ENCODE measurements at places on chromosomes 11 and 22. TPM values are rescaled to one million over a fixed set of nuclear protein-coding genes. Genes with fewer than 3 reads are reported as not detected.

GRCh38 chr11:2701898-2702434, 2.2 kb upstream of the KCNQ1OT1 start:
- H3K4me1 ChIP-seq: no peaks in the 10 kb centered on the region
- DNase-seq: no peak
- H3K27me3 ChIP-seq: no peaks in the 10 kb centered on the region
- no peak overlapping the region for H3K4me3 ChIP-seq

GRCh38 chr11:128261011-128261421, 326.3 kb downstream of the ETS1 start:
- no peak overlapping the region for H3K4me3 ChIP-seq
- DNase-seq: no peak
- no peak overlapping the region for H3K27ac ChIP-seq
- H3K36me3 ChIP-seq: no peaks in the 10 kb centered on the region
- no peaks in the 10 kb centered on the region for H3K27me3 ChIP-seq
- H3K4me1 ChIP-seq: no peaks in the 10 kb centered on the region

- no peak overlapping the region for H3K4me3 ChIP-seq
- H3K27me3 ChIP-seq: no peaks in the 10 kb centered on the region
- no peaks in the 10 kb centered on the region for H3K4me1 ChIP-seq
Measured at GRCh38 chr22:32106930-32107329, 52.2 kb downstream of the C22orf42 start.

GRCh38 chr11:34146411-34146810, 41.0 kb downstream of the NAT10 start:
- H3K27ac ChIP-seq: no peak overlapping the region
- no peaks in the 10 kb centered on the region for H3K36me3 ChIP-seq
- H3K27me3 ChIP-seq: no peaks in the 10 kb centered on the region
- DNase-seq: no peak

- no peak overlapping the region for H3K27ac ChIP-seq
- no peaks in the 10 kb centered on the region for H3K4me1 ChIP-seq
- H3K27me3 ChIP-seq: no peaks in the 10 kb centered on the region
- no peak for DNase-seq
- no peaks in the 10 kb centered on the region for H3K36me3 ChIP-seq
Measured at GRCh38 chr11:76426660-76427059, 18.2 kb upstream of the EMSY start.

GRCh38 chr11:88051396-88051795, 123.8 kb downstream of the RAB38 start:
- no peaks in the 10 kb centered on the region for H3K27me3 ChIP-seq
- H3K4me3 ChIP-seq: no peak overlapping the region
- no peak for DNase-seq
- no peaks in the 10 kb centered on the region for H3K4me1 ChIP-seq
- H3K27ac ChIP-seq: no peak overlapping the region
- no peaks in the 10 kb centered on the region for H3K36me3 ChIP-seq

The ANO5 gene
- 5.8 TPM for total RNA-seq

The CECR2 gene
- 6.3 TPM for total RNA-seq

GRCh38 chr22:46039535-46039934, 62.6 kb upstream of the WNT7B start:
- no peaks in the 10 kb centered on the region for H3K27me3 ChIP-seq
- DNase-seq: no peak
- H3K36me3 ChIP-seq: no peaks in the 10 kb centered on the region
- no peaks in the 10 kb centered on the region for H3K4me1 ChIP-seq

DNA sequence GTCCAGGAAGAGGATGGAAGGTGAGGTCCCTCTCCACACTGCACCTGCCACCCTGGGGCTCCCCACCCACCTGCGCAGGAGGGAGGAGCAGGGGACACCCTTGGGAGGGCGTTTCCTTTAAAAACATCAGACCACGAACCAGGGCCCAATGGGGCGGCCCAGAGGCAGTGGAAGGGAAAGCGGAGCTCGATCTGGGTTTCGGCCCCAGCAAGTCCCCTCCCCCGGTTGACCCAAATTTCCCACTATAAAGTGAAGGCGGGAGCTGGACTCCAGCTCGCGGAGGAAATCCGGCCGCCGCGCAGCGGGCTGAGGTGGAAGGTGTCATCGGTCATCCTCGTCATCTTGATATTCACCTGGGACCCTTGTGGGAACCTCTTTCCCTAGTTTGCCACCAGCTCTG, 99.3 kb downstream of the WNT7B start:
- H3K4me3 ChIP-seq: no peak overlapping the region
- no peaks in the 10 kb centered on the region for H3K36me3 ChIP-seq
- H3K27me3 ChIP-seq: no peaks in the 10 kb centered on the region
- H3K27ac ChIP-seq: no peak overlapping the region

The PANX2 gene
- 0.43 TPM for total RNA-seq

The DRD2 gene
- not detected for total RNA-seq

- H3K4me1 ChIP-seq: no peaks in the 10 kb centered on the region
- H3K27me3 ChIP-seq: no peaks in the 10 kb centered on the region
- H3K4me3 ChIP-seq: no peak overlapping the region
- peak overlapping the region; percentile 49 for H3K27ac ChIP-seq
- no peaks in the 10 kb centered on the region for H3K36me3 ChIP-seq
Measured at GRCh38 chr11:30550022-30550542, 36.1 kb downstream of the MPPED2 start.

GRCh38 chr22:18085188-18085587, 7.4 kb downstream of the PEX26 start:
- no peaks in the 10 kb centered on the region for H3K27me3 ChIP-seq
- no peak overlapping the region for H3K27ac ChIP-seq
- H3K4me3 ChIP-seq: no peak overlapping the region
- no peaks in the 10 kb centered on the region for H3K36me3 ChIP-seq

GRCh38 chr11:2791521-2792380, 92.0 kb upstream of the KCNQ1OT1 start:
- peak; percentile 13 for DNase-seq
- H3K36me3 ChIP-seq: no peaks in the 10 kb centered on the region
- no peaks in the 10 kb centered on the region for H3K4me1 ChIP-seq
- peak overlapping the region; percentile 22 for H3K27ac ChIP-seq

DNA sequence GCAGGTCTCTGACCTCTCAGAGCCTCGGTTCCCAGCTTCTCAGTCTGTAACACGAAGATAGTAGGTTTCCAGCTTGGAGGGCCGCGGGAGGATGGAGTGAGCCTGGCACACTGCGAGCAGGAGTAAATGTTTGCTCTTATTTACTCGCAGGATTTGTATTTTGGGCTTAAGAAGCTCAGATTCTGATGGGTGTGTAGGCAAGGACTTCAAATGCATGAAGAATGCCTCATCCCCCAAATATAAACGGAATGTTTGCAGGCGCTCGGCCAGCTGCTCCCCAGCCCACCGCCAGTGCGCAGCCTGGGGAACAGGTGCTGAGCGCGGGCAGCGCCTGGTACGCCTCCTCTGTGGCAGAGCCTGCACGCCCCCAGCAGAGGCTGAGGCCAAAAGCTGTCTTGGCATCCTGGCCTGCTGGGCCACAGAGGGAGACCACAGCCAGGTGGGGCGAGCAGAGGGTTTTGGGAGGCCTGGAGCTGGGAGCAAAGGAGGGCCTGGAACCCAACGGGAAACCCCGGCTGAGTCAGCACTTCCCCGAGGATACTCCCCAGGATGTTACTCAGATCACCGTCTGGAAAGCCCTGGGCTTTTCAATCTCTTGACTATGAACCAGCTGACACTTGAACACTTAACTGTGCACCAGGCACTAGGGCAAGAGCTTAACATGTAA, 9.4 kb downstream of the EHD1 start:
- DNase-seq: peak; percentile 67
- H3K36me3 ChIP-seq: no peaks in the 10 kb centered on the region
- peaks cover 14% of the 10 kb centered on the region for H3K4me1 ChIP-seq
- no peaks in the 10 kb centered on the region for H3K27me3 ChIP-seq

DNA sequence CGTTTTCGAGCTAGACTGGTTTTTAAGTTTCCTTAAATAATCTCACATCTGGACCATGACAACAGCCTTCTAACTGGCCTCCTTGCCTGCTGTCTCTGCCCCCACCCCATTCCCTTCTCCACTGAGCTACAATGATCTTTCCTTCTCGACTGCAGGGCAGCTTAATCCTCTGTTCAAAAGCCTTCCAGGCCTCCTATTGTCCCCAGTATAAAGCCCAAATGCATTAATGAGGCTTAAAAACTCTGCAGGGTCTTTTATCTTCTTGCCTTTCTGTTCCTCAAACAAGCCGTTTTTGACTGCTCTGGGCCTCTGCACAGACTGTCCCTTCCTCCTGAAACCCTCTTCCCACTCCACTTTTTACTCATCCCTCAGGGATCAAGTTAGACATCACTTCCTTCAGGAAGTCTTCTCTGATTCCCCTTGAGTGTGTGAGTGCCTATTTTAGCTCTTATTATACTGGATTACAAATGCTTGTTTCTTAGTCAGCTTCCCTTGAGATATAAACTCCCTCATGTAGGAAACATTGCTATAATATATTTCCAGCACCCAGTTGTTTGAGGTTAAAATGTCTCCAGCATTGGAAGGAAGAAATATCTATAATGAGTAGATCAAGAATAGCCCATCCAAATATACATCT, 23.6 kb upstream of the PAMR1 start:
- H3K4me1 ChIP-seq: no peaks in the 10 kb centered on the region
- H3K27ac ChIP-seq: no peak overlapping the region
- H3K27me3 ChIP-seq: no peaks in the 10 kb centered on the region

DNA sequence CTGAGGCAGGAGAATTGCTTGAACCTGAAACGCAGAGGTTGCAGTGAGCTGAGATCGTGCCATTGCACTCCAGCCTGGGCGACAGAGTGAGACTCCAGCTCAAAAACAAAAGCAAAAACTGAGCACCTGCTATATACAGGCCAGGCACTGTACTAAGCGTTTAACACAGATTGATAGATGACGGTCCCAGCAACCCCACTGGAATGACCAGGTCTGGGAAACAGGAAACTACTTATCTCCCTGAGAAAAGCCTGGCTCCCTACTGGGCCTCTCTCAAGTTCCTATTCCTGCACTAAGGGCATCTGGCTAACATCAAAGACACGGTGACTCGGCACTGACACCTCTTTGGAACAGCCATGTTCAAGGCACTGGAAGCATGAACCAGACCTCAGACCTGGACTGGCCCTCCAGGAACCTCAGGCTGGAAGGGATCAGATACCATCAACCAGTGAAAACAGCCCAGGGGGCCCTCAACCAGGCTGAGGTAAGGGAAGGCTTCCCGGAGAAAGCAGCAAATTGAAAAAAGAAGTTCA, 16.6 kb downstream of the ARAP1 start:
- H3K4me1 ChIP-seq: no peaks in the 10 kb centered on the region
- DNase-seq: peak; percentile 73
- H3K36me3 ChIP-seq: no peaks in the 10 kb centered on the region
- H3K27me3 ChIP-seq: no peaks in the 10 kb centered on the region
- peak overlapping the region; percentile 46 for H3K27ac ChIP-seq

DNA sequence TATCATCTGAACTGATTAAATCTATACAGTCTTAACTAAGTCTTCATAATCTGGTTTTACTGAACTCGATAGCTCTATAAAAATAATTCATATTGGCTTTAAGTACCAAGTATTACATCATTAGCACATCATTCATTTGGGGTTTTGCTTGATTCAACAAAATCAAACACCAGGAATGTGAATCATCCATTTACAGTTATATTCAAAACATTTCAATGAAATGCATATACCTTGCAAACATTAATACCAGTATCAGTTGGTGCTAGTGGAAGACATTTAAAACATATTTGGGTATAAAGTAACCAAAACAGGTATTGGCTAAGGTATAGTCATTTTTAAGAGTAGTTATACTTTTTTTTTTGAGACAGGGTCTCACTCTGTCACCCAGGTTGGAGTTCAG, 12.2 kb upstream of the CCDC89 start:
- no peak overlapping the region for H3K4me3 ChIP-seq
- no peaks in the 10 kb centered on the region for H3K4me1 ChIP-seq

The GALNT18 gene
- 35.1 TPM for total RNA-seq

DNA sequence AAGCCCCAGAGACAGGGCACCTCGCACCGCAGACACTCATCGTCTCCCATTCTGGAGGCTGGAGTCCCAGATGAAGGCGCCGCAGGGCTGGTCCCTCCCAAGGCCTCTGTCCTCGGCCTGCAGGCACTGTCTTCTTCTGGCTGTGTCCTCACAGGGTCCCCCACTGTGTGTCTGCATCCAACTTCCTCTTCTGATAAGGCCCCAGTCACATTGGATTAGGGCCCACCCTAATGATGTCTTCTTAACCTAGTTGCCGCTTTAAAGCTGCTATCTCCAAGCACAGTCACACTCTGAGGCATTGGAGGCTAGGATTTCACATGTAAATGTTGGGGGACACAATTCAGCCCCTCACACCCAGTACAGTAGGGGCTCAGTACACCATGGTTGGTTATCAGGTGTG, 48.9 kb downstream of the DHCR7 start:
- no peaks in the 10 kb centered on the region for H3K36me3 ChIP-seq
- H3K4me1 ChIP-seq: no peaks in the 10 kb centered on the region
- no peak overlapping the region for H3K27ac ChIP-seq
- H3K27me3 ChIP-seq: no peaks in the 10 kb centered on the region
- H3K4me3 ChIP-seq: no peak overlapping the region

The EFEMP2 gene
- total RNA-seq: 98.4 TPM

The OR52A1 gene
- not detected for total RNA-seq

GRCh38 chr11:55571828-55572227, at the start of gene OR4C16:
TSS of gene OR4C16 (plus strand) at chr11:55572128. CDS start at chr11:55572128, 0 bp downstream.
- H3K4me1 ChIP-seq: no peaks in the 10 kb centered on the region
- H3K27ac ChIP-seq: no peak within 1 kb of the TSS
- H3K4me3 ChIP-seq: no peak within 1 kb of the TSS
- no peaks in the 10 kb centered on the region for H3K27me3 ChIP-seq
- DNase-seq: no peak
- no peaks in the 10 kb centered on the region for H3K36me3 ChIP-seq

- H3K4me3 ChIP-seq: no peak overlapping the region
- DNase-seq: no peak
- H3K27me3 ChIP-seq: no peaks in the 10 kb centered on the region
- H3K36me3 ChIP-seq: no peaks in the 10 kb centered on the region
Measured at GRCh38 chr11:45777127-45777969, 27.6 kb upstream of the SLC35C1 start.

DNA sequence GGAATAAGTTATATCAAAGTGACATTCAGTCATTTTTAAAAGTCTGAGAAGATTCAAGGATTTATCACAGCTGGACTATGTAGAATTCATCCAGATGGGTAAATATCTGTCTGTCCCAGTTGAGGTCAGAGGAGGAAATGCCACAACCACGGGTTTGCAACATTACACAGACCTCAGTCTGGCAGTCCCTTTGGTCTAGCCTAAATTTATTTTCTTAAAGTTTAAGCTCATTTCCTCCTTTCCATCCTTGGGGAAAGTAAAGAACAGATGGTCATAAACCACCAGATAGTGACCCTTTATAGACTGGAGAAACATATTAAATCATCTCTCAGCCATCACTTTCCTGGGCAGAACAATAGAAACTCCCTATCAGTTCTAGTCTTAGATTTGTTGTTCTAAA, 238.4 kb upstream of the DDI1 start:
- H3K36me3 ChIP-seq: no peaks in the 10 kb centered on the region
- no peak overlapping the region for H3K4me3 ChIP-seq
- no peak for DNase-seq
- H3K27ac ChIP-seq: peak overlapping the region; percentile 15
- no peaks in the 10 kb centered on the region for H3K4me1 ChIP-seq

The XKR3 gene
- not detected for total RNA-seq

DNA sequence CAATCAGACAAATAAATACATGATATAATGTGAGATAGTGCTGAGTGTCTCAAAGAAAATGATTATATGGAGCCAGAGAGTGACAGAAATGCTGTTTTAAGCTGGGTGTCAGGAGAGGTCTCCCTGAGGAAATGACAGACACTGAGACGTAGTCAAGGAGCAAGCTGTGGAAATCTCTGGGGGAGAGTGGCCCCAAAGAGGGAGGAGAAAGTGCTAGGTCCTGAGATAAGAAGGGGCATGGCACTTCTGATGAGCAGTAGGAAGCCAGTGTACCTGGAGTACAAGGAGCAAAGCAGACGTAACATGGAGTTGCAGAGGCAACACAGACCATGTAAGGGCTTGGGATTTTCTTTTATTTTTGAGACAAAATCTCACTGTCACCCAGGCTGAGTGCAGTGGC, 38.8 kb downstream of the ZNF202 start:
- no peak for DNase-seq
- no peaks in the 10 kb centered on the region for H3K4me1 ChIP-seq
- H3K4me3 ChIP-seq: no peak overlapping the region
- H3K27ac ChIP-seq: no peak overlapping the region

Data from uterus (tissue), 4 donors.